ENCODE measurements at places on chromosomes 4 and X.

DNA sequence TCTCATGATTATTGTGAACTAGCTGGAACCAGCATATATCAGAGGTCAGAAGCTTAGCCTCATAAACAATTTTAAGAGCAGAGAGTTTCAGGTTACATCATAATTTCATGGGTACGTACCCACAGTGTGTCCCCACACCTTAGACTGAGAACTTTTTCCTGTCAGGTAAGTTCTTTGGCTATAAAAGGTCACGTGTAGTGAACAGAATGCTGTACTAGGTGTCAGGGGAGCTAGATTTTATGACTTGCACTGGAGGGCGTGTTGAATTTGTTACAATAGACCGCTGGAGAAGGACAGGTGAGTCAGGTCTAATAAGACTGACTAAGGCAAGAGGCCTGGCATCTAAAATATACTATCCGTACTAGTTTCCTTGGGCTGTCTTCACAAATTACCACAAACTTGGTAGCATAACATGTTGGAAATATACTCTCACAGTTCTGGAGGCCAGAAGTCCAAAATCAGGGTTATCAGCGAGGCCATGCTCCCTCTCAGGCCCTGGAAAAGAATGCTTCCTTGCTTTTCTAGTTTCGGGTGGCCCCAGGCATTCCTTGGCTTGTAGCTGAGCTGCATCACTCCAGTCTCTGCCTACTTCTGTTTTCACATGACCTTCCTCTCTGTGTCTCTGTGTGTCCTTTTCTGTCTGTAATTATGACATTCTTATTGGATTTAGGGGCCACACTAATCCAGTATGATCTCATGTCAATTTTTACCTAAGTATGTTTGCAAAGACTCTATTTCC is 512.0 kb upstream of the NR3C2 start:
- DNase-seq: no peak

GRCh38 chr4:43837604-43838003 is 611.0 kb downstream of the KCTD8 start:
- no peak for DNase-seq

- no peak for DNase-seq
Observed at GRCh38 chr4:138138774-138139173, 103.4 kb downstream of the SLC7A11 start.

DNA sequence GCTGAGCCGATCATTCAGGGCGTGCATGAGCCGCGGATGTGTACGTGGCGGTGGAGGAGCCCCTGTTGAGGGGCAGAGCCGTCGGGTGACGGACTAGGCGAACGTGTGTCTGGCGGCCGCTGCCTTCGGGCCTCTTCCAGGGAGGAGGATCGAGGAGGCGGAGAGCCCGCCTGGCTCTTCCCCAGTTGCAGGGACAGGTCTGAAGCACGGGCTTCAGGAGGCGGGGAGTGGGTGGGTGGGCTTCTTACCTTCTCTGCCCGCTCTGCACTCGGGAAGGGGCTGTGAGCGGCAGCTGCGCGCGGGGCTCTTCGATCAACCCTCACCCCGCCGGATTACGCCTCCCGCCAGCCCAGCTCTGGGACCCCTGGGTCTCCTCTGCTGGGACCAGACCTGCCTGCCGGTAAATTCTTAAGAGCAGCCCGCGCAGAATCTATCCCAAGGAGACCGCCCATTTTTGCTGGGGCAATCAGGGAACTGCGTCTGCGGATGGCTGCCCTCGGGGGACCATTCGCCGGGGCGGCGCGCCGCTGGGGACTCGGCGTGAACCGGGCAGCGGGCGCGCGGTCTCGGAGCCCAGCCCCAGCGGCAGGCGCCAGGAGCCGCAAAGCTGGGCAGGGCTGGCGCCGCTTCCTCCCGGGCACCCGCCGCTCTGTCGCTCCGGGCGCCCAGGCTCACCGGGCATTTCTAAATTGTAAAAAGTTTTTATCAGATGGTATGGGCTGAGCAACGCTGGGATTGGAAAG is 4.9 kb downstream of the PLAC8 start:
- DNase-seq: no peak

DNA sequence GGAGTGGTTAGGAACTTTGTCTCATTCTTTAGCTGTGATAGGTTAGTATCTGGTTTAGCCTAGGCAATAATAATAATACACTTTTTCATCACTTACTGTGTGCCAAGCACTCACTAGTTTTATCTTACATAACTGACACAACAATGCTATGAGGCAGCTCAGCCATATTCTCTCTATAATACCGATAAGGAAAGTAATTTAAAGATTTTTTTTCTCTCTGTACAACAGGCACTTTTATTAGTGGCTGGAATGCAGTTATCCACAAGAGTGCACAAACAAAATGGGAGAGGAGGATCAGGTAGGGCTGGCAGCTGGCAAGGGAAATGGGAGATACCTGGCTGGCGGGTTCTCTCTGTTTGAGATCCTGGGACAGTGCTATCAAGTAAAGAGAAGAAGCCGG is 7.6 kb downstream of the RELL1 start:
- no peak for DNase-seq

DNA sequence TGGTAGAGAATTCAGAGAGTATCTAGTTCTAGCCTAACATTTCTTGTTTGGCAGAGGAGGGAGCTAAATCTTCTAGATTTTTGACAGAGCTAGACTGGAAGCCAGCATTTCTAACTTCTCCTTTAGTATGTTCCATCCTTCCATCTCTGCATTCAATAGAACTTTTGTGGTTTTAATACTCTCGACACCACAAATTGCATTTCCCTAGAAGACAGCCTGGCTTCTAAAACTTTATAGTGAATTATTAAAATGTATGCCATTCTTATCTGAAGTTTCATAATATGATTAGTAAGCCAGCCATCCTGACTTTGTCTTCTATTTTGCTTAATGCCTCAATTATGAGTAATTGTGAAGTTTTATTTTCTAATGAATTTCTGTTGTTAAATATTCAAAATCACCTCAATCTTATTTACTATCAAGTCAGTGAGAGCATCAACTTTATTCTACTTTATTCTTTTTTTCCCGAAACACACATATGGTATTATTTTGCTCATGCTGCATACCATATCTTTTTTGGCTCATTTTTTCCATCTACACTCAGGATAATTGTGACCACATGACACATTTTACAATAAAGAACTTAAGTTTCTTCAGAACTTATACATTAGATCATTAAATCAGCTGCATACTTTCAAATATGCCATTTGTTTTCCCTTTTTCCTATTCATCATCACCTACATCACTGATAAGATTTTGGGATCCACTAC is 30.2 kb downstream of the EDNRA start:
- DNase-seq: no peak

DNA sequence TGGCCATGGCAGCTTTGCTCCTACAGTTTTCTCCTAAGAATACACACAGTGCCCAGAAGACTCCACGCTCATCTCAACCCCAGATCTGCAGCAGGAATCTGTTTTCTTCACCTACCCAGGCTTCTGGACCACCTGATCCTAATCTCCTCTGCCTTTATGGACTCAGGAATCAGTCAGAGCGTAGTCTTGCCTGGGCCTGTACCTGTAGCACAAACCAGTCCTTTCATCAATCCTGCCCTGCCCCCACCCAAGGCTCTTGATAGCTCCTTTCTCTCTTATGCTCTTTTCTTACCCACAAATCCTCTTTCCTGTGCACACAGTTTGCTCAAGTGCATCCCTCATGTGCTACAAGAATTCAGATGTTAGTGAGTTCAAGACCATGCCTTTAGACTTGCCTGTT is 89.7 kb downstream of the ZNF718 start:
- no peak for DNase-seq
